ENCODE measurements at places on chromosomes 7 and 10.

- no peak for DNase-seq
Measured at GRCh38 chr7:99848420-99849216, 20.8 kb downstream of the CYP3A43 start.

GRCh38 chr10:92757711-92758104, 68.0 kb downstream of the HHEX start:
- no peak for DNase-seq

- DNase-seq: no peak
Measured at GRCh38 chr7:18288322-18289037, 207.1 kb upstream of the HDAC9 start.

DNA sequence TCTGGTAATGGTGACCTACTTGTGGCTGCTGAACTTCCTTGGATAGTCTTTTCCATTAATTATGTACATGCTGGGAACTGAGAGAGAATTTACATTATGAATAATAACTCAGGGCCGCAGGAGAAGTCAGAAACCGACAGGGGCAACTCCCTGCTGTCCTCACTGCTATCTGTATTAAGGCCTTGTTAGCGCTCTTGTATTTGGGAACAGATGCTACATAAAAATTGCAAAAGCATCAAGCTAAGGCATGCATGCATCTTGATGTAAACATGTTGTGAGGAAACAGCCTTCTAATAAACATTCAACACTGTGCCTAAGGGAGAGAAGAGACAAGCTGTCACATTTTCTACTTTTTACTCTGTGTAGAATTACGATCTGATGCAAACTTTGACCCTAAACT, 158.4 kb downstream of the PARD3 start:
- no peak for DNase-seq

GRCh38 chr7:44518761-44519160, 22.4 kb downstream of the NPC1L1 start:
- no peak for DNase-seq

- no peak for DNase-seq
Measured at GRCh38 chr7:155665957-155666287, 21.5 kb downstream of the RBM33 start.

- no peak for DNase-seq
Measured at GRCh38 chr7:42283553-42283952, 46.5 kb upstream of the GLI3 start.

DNA sequence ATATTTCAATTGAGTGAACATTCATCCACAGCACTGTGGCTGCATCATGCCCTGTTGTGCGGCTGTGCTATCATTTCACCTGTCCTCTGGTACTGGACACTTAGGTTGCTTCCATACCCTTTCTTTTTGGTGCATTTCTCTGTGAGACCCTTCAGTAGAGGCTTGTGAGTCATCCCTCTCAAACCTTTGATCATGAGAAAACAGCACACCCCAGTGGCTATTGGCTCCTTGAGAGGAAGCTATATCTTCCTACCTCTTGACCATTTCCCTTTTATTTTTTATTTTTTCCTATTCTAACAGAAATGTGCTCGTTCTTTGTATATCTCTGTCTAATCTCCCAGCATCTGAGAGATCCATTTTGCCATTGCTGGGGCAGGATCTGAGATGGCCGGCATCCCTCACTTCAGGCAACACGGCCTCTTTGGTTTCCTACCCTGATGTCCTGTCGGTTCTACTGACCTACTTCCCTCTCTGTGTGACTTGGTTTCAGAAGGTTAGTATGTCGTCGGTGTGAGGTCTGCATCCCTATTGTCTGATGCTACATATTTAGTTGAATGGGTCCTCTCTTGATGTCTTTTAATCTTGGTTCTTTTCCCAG, 23.8 kb upstream of the PIK3AP1 start:
- DNase-seq: no peak

GRCh38 chr10:61688551-61689308, 26.0 kb downstream of the CABCOCO1 start:
- DNase-seq: no peak

Data from cortex of kidney (tissue), 1 donor.